ENCODE measurements at places on chromosomes 5 and 9.

DNA sequence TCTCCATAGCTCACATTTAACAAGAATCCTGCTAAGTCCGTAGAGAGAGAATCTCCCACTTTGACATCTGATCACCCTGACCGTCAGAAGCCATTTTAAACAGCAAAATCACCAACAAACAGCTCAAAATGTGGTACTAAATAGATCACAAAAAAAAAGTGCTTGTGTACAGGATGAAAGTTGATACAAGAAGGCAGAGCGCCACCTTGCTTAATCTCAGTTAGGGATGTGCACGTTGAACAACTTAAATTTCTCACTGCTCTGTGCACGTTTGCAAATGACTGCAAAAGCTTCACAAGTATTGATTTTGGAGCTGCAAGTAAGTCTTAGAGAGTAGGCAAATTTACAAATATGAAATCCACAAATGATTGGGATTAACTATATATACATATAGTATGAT, 63.1 kb upstream of the NREP start:
- no peak for DNase-seq

DNA sequence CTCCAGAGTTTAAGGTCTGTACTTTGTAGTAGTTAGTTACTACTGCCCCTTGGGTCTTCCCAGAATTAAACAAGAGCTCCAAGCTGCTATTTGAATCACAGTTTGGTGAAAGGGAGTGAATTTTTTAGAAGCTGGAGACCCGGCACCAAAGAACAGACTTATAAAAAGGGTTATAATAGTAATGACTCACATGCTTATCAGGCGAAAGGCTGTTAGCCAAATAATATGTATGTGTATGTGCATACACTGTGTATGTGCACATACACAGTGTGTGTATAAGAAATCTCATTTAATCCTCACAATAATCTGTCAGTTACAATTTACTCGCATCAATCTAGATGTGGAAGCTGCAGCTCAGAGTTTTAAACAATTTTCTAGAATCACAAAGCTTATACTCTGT, 59.5 kb upstream of the ITGA1 start:
- no peak for DNase-seq

DNA sequence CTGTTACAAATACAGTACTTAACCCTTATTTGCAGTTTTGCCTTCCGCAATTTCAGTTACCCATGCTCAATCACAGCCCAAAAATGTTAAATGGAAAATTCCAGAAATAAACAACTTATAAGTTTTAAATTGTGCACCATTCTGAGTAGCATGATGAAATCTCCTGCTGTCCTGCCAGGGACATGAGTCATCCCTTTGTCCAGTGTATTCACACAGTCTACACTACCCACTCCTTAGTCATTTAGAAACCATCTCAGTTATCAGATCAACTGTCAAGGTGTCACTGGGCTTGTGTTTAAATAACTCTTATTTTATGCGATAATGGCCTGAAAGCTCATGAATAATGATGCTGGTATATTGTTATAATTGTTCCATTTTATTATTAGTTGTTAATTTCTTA, 95.8 kb downstream of the PLCXD3 start:
- DNase-seq: no peak

DNA sequence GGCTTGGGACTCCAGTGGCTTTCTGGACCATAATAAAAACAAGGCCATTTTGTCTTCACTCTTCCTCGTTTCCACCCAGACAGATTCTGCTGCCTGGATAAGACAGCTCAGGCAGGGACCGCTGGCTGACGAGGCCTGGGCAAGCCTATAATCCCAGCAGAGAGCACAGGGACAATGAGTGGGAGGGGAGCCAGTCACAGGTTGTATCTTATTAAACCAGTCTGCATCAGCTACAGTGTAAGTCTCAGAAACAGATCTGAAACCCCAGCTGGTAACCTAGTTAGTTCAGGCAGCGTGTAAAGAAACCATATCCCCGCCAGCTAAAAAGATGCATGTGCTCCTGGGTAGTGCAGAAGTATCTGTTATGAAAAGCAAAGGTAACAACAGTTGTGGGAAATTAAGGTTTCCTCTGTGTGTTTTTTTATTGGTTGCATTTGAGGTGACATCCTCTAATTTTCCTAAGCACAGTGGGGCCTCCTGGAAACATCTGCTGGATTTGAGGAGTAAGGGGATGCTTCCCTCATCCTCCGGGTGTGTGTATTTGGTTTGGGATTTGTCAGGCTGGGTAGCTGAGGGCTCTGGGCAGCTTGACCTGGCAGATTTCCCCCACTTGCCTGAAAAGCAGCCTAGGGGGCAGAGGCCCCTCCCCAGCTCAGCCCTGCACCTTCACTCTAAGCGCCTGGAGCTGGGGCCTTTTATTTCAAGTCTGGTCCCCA, 15.2 kb upstream of the TAL2 start:
- no peak for DNase-seq

DNA sequence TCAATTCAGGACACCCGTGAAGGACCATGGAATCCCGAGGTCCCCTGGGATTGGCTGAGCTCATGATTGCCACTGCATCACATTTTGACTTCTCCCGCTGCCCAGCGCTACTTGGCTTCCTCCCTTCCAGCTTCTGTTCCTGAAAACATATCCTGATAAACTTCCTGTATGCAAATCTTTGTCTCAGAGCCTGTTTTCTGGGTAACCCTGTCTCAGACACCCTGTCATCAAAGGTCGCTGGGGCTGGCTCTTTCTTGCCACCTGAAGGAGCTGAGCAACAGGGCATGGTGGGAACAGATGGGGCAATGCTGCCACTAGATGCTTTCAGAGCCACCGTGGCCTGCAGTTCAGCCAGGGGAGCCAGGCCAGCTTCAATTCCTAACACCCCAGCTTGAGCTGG, 154.3 kb upstream of the TBC1D2 start:
- no peak for DNase-seq

- DNase-seq: no peak
Measured at GRCh38 chr5:2459251-2459650, 292.2 kb downstream of the IRX2 start.

DNA sequence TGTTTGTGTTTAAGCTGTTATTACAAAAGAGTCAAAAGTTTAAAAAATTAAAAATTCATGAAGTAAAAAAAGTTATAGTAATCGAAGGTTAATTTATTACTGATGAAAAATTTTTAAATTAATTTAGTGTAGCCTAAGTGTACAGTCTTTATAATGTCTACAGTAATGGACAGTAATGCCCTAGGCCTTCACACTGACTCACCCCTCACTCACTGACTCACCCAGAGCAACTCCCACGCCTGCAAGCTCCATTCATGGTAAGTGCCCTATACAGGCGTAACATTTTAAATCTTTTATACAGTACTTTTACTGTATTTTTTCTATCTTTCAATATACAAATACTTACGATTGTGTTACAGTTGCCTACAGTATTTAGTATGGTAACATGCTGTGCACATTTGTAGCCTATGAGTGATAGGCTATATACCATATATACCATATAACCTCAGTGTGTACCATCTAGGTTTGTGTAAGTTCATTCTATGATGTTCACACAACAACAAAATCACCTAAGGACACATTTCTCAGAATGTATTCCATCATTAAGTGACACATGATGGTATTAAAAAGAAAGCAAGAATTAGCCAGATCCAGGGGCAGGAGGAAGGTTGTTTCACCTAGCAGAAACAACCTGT, 40.1 kb downstream of the DCAF10 start:
- no peak for DNase-seq

DNA sequence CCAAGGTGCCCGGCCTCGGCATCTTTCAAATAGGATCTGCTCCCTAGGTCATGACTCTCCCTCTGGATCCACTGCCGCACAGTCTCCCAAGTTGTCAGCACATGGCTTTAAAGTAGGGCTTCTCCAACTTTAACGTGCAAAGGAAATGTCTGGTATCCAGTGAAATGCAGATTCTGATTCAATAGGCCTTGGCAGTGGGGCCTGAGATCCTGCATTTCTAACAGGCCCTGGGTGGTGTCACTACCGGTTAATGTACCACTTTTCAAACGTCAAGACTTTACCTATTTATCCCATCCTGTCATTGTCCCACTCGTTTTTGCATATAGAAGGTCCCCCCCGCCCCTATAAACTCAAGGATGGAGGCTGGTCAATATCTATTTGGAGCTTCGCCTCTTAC, 137.6 kb upstream of the ZNF618 start:
- DNase-seq: no peak

DNA sequence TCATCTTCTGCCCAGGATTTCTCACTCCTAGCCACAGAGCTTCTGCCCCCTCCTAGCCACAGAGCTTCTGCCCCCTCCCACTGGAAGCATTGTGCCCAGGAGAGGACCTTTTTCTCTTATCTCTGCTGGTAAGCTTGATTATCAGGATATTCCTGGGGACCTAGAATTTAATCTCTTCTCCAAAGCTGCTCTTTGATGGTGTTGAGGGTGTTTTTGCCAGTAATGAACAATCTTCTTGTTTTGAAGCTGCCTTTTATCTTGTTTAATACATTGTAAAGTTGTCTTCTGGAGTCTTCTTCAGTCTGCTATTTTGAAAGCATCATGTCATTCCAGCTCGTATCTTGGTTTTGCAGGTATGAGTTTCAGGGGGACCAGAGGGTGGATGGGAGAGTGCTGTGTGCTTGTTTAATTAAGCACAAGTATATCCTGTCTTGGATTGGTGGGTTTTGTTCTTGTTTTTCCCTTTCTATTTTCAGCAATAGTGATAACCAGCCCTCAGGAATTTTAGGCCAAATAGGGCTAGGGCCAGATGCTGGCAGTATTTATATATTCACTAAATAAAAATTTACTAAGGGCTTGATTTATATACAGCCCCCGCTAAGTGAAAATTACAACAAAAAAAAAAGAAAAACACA, 214.0 kb upstream of the DMRT1 start:
- DNase-seq: no peak

DNA sequence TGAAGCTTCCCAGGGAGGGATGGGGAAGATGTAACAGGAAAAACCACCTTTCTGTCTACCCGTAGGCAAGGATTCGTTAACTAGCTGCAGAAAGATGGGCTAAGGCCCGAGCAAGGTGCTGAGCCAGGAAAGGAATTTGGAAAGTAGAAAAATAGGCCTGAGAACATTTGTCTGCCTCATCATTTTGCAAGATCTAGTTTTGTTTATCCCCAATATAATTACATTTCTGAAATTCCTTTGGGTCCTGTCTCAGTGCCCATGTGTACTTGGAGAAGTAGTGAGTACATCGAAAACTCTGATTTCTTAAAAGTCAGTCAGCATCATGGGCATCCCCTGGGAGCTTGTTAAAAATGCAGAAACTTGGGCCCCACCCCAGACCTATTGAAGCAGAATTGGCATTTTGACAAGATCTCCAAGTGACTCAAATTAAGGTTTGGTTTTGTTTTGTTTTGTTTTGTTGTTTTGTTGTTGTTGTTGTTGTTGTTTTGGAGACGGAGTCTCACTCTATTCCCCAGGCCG, 52.1 kb upstream of the CEMIP2 start:
- DNase-seq: no peak

DNA sequence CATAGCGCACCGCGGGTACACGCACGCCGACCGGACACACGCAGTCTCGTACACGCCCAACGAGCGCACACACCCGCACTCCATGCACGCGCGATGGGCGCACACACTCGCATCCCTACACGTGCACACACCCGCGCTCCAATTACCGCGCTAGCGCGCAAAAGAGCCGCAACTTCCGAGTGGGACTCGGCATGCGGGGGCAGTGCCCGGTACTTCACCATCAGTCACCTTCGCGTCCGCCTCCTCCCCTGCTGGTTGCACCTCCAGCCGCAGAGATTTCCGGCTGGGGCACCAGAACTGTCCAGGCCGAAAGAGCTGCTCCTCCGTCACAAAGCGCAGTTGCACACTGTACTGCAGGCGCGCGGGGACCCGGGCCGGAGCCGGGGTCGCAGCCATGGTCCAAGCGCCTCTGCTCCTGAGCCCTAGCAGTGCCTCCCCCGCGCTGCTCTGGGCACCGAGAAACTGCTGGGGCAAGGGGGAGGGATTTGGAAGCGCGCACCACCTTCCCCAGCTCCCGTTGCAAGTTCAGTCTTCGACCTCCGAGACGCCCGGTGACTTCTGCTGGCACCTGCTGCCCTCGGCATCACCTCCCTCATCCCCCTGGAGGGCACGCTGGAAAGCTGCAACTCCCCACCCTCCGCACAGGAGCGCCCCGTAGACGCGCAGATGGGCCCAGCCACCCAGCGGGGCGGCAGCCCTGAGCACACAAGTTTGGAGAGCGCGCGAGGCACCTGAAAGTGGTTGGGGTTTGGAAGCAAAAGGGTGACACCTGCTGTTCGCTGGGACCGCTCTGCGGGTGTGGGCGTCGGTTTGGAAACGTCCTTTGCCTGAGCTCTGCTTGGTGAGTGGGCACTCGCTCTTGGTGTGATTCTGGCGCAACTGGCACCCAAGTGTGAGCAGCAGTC, 337.4 kb upstream of the PUM3 start:
- DNase-seq: no peak

- DNase-seq: no peak
Measured at GRCh38 chr5:146238973-146239372, 35.6 kb downstream of the RBM27 start.

DNA sequence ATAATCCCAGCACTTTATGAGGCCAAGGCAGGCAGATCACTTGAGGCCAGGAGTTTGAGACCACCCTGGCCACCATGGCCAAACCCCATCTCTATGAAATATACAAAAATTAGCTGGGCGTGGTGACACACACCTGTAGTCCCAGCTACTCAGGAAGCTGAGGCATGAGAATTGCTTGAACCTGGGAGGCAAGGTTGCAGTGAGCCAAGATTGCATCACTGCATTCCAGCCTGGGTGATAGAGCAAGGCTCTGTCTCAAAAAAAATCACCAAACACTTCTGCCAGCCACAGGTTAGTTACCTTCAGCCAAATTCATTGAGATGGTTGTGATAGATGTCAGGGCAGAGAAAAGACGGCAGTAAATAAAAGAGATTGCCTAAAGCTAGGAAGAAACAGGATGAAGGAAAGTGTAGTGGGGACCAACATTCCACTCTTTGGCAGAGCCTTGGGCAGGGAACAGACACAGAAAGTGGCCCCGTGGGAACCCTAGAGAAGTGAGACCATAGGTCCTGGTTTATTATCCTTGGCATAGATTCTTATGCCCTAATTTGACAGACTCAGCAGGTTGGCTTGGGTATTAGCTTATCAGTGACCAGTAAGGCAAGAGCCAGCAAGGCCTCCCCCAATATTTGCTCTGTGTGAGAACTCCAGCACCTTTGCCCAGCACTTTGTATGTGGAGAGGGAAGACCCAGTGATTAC, 5.5 kb upstream of the CEP120 start:
- DNase-seq: no peak
